T-cell (primary cell): ENCODE measurements at places on chromosomes 13 and 19.

- no peak for DNase-seq
Measured at GRCh38 chr13:91207261-91207660, 140.2 kb upstream of the MIR17HG start.

DNA sequence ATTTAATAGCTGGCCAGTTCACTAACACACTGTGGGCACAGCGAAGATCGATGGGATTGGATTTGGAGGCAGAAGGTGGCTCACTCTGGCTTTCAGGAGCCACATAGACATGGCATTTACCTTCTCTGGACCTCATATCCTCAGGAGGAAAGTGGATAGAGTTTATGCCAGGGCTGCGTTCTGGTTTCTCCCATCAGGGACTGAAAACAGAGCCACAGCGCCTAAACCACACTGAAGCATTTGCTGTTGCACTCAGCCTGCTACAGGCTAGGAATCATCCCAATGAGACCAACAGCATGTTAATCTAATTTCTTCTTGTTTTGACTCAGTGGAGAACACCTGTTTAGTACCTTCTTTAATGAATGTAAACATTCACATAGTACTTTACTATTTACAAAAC, 1.6 kb downstream of the CYSLTR2 start:
- DNase-seq = no peak

DNA sequence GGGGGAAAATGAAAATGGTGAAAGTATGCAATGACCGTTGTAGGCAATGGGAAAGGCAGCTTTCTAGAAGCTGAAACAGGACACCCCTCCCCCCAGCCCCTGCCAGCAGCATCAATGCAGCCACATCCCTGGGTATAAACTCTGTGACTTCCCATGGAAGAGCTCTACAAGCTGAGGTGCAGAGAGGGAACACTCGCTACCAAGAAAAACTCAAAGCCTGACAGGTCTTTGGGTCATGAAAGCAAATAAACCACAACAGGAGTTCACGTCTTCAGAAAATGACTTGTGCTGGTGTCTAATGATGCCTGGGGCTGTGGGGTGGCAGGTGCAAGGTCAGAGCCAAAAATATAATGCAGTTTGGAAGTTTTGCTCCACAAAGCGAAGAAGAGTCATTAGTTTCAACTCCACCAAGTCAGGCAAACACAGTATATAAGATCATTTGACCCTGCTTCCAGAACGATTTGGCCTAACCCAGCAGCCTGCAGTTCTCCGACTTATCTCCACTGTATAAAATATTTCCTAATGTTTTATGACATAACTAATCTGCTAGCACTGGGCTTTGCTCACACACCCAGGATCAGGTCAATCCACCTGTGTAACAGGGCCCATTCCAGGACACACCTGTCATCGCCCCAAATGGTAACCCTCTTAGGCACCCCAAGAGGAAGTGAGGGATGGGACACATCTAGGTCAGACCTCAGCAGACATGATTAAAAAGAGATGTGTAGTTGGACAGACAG, 102.1 kb downstream of the IRS2 start:
- no peak for DNase-seq

GRCh38 chr13:109333893-109334651, 452.3 kb downstream of the IRS2 start:
- no peak for DNase-seq

GRCh38 chr19:48674216-48674809, 1.5 kb upstream of the NTN5 start:
- DNase-seq = no peak

GRCh38 chr13:109439813-109440212, 346.6 kb downstream of the IRS2 start:
- DNase-seq = no peak

GRCh38 chr13:48476686-48477085, 56.2 kb downstream of the RCBTB2 start:
- no peak for DNase-seq

- DNase-seq = no peak
Measured at GRCh38 chr19:55068950-55069864, 6.3 kb upstream of the RDH13 start.

GRCh38 chr19:1251330-1252220, 3.2 kb downstream of the MIDN start:
- DNase-seq = peak; percentile 55

GRCh38 chr19:46610851-46611770, 10.0 kb downstream of the CALM3 start:
- DNase-seq = peak; percentile 26

DNA sequence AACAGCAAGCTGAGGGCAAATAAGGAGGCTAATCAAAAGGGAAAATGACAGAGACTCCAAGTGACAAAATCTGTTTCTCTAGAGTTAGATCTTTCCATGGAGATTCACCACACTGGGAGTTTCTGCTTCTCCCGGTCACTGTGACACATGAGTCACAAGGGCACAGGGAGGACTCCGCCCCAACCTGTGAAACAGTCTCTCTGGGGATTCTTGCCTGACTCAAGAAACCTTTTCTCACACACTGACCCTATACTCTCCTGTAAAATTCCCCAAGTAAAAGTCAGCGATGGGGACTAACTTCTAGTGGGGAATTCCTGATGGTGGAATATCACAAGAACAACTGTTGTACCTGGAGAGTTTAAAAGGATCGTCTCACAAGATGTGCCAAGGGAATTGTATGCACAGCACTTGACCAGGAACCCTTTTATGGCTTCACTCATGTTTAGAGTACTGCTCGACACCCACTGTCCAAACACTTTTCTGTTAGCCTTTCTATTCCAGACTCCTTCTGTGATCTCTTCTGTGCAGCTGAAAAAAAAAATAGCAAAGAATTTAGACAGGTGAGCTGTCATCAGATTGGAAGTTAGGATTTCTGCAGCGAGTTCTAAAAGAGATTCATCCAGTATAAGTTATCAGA, 46.8 kb upstream of the URAD start:
- DNase-seq = no peak

- no peak for DNase-seq
Measured at GRCh38 chr19:11180346-11180745, 17.0 kb downstream of the KANK2 start.

DNA sequence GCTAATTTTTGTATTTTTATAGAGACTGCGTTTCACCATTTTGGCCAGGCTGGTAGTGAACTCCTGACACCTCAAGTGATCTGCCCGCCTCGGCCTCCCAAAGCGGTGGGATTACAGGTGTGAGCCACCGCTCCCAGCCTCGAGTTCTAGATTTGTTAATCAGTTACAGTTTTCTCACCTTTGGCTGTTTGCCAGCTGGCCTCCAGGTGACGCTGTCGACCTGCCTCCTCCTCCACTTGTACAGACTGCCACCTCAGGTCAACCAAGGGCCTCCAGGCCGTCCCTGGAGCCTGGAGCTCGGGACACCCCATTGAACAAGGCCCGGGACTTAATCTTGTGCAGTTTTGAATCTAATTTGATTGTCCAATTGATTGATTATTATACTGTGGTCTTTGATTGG, 45.5 kb downstream of the IER2 start:
- DNase-seq = peak; percentile 39

- DNase-seq = no peak
Measured at GRCh38 chr13:26558987-26559386, 1.5 kb downstream of the WASF3 start.

GRCh38 chr19:48715681-48716171, 3.8 kb downstream of the MAMSTR start:
- DNase-seq = no peak

DNA sequence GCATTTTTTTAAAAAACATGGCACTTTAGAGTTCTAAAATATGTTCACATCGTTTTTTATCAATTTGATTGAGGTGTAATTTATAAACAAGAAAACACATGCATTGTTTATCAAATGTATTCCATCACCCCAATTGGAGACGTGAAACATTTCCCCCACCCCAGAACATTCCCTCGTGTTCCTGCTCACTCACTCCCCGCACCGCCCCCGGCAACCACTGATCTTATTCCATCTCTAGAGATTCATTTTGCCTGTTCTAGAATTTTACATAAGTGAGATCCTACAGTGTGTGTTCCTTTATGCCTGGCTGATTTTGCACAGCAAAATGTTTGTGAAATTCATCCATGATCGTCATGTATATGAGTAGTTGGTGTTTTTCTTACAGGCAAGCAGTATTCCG, 50.5 kb upstream of the KCTD15 start:
- DNase-seq = no peak

DNA sequence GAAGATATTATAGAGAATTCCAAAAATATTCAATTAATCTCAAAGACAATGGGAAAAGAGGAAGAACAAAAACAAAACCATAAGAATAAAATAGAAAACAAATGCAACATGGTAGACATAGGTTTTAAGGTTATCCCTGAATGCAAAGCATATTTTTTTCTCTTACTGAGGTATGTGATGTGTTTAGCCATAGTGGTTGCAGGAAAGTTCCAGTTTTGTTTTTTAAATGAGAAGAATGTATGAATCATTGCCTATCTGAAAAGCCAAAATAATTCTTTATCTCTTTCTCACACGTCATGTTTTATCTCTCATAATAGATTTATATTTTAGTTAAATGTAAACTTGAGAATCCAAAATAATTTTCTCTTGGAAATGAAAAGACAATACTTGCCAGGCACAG, 2591.7 kb upstream of the PCDH20 start:
- DNase-seq = no peak

GRCh38 chr19:21824679-21825078, 11.3 kb downstream of the ZNF43 start:
- DNase-seq = no peak

DNA sequence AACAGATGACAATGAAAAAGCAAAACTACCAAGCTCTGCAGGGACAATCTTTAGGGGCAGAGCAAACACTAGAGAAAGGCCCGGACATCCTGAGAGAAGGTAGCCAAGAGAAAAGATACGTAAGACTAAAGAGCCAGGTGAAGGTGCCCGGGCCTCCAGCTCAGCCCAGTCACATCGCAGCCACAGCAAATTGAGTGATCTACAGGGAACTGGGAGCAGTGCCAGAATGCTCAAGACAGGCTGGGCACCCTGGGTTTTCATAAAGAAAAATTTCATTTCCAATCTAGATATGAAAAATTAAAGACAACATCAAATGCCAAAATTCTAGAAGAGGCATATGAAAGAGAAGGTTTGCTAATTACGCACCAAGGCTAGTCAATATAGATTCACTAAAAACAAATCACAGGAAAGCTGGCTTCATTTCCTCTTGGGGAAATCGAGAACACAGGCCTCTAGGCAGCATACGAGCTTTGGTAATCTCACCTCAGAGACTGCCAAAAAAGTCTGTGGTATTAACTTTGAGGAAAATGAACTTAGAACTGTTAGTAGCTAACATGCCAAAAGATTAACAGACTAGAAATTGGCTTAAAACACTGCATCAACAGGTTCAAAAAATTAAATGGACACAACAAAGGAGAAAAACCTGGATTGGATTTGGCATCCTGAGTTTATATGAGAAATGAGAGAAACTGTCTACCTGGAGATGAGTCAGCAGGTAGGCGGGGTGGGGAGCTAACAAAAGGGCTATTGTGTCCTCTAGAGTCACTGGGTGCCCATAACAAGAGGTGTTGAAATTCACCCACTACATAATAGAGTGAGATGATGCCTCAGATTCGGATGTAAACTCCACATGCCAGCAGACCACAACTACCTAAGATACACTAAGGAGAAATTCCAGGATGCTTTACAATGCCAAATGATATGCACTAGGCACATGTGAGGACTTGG, 6.6 kb downstream of the ANKRD10 start:
- no peak for DNase-seq

DNA sequence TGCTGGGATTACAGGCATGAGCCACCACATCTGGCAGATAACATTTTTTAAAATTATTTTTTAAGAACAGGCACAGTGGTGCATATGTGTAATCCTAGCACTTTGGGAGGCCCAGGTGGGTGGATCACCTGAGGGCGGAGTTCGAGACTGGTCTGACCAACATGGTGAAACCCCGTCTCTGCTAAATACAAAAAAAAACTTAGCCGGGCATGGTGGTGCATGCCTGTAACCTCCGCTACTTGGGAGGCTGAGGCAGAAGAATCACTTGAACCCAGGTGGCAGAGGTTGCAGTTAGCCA, 631 bp upstream of the PALM3 start:
- DNase-seq = no peak

GRCh38 chr19:10390652-10391286, 10.4 kb upstream of the TYK2 start:
- DNase-seq = peak; percentile 34

GRCh38 chr13:71870100-71870499, 3.1 kb upstream of the DACH1 start:
- DNase-seq = no peak

DNA sequence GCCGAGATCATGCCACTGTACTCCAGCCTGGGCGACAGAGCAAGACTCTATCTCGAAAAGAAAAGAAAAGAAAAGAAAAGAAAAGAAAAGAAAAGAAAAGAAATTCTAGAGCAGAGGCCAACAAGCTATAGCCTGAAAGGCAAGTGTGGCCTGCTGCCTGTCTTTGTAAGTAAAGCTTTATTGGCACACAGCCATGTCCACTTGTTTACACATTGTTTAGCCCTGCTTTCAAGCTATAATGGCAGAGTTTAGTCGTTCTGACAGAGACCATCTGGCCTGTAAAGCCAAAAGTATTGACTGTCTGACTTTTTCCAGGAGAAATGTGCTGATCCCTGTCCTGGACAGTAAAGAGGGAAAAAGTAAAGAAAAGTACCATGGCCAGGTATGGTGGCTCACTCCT, 18.3 kb downstream of the NWD1 start:
- DNase-seq = no peak

DNA sequence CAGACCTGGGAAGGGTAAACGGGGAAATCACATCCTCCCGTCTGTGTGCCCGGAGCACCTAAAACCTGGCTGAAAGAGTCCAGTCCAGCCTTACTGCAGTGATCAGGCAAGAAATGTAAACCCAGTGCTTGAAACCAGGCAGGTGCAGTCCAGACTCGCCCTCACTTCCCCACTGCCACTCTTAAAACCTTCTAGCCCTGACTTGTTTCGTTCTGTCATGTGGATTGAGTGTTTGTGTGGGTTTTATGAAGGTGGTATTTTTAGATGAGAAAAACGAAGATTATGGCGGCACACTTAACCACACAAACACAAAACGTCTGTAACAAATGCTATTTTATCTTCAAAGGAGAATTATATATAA, 839 bp upstream of the CKAP2 start:
- DNase-seq = peak; percentile 10

GRCh38 chr13:109773276-109773675, 13.1 kb downstream of the IRS2 start:
- DNase-seq = no peak

DNA sequence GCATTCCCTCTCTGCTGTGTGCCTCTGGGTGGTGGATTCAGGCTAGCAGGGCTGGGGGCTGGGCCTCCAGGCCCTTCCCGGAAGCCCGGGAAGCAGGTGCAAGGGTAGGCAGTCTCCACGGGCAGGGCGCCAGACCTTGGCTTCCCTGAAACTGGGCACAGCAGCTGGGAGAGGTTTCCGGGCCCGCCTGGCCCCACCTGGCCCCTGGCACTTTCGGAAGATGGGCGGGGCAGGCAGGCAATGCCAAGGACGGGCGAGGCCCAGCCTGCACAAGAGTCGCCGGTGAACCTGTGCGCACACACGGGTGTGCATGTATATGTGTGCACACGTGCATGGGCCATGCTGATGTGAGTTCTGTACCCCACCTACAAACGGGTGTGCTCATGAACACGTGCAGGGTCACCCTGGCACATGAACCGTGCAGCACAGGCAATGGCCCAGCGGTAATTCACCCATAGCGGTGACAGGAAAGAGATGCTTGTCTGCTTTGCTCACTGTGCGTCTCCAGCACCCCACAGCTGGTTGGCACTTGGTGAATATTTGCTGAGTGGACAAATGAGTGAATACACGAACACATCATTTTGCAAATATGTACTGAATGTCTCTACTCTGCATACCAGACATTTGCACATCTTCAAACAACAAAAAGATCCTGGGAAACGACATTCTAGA, 15.3 kb downstream of the GADD45B start:
- no peak for DNase-seq
